Activated CD4-positive, alpha-beta T cell treated with anti-CD3 and anti-CD28 coated beads, Interleukin-2, amount 10 ng/mL, durations not matched to agents 7 days and 5 days (primary cell): ENCODE measurements at places on chromosomes 11 and 22. TPM values are rescaled to one million over a fixed set of nuclear protein-coding genes. Genes with fewer than 3 reads are reported as not detected.

CRYAB gene
- not detected for total RNA-seq

RNF26 gene
- 38.3 TPM for total RNA-seq

ACTN3 gene
- 0.23 TPM for total RNA-seq

DEPDC7 gene
- total RNA-seq, result 1.6 TPM

MYRF gene
- 1.2 TPM for total RNA-seq

MS4A6E gene
- not detected for total RNA-seq

SLC35C1 gene
- total RNA-seq, result 18.0 TPM

HMOX1 gene
- total RNA-seq, result 0.32 TPM
